ENCODE measurements at places on chromosomes 5 and 9.

- no peak for DNase-seq
These were observed 17.3 kb downstream of the DAPK1 start for GRCh38 chr9:87515006-87515405.

DNA sequence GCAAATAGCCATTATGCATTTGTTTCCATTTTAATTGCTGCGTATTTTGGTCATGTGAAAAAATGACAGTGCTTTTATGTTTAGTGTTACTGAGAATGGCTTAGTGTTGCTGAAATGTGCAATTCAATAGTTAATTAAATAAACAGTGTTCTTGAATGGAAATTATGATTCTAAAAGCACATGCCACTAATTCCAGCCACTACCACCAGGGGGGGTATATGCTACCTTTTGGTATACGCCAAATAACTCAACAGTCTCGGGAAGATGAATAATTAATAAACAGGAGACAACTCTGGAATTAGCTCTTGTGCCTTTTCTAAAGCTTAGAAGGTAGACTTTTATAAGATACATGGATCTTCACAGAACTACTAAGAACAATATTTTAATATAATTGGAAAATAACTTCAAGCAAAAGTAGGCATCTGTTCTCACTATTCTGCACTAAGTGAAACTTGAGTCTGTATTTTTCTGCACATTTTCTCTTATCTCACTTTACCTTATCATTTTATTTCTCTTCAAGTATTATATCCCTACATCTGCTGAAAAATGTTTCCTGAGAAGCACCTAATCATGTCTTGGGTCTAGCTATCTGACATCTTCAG lies 83.5 kb upstream of the MINAR2 start:
- peak; percentile 51 for DNase-seq

GRCh38 chr9:8078641-8079140 lies 279.1 kb upstream of the DMAC1 start:
- no peak for DNase-seq

DNA sequence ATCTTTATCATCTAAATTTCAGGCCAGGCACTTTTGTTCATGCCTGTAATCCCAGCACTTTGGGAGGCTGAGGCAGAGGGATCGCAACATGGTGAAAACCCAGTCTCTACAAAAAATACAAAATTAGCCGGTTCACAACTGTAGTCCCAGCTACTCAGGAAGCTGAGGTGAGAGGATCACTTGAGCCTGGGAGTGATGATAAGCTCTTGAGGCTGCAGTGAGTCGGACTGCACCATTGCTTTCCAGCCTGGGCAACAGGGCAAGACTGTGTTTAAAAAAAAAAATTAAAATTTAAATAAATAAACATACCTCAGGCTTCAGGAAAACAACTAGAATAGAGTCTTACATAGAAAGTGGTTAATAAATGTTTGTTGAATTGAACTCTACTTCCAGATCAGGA lies 147.4 kb downstream of the AGTPBP1 start:
- no peak for DNase-seq

GRCh38 chr5:170597109-170597751 lies 93.4 kb downstream of the KCNIP1 start:
- peak; percentile 83 for DNase-seq
